ENCODE measurements at places on chromosomes 3 and 15.

DNA sequence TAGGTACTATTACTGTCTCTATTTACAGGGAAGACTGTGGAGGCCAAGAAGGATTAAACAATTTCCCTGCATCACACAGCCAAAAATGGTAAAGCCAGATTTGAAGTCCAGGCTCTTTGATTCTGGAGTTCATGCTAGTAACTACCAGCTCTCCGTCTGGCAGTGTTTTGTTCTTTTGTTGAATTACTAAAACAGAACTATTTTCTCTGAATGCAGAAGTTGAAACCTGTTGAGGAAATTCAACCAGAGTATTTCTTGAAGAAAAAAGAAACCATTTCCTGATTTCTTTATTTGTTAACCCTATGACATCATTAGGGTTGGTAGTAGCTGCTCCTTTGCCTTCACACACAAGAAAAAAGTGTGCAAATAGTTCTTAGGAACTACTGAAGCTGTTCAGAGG lies 34.3 kb downstream of the CRTC3 start:
- peak; percentile 94 for DNase-seq

- DNase-seq = no peak
Measured at GRCh38 chr15:57950381-57950946, 115.0 kb downstream of the ALDH1A2 start.

DNA sequence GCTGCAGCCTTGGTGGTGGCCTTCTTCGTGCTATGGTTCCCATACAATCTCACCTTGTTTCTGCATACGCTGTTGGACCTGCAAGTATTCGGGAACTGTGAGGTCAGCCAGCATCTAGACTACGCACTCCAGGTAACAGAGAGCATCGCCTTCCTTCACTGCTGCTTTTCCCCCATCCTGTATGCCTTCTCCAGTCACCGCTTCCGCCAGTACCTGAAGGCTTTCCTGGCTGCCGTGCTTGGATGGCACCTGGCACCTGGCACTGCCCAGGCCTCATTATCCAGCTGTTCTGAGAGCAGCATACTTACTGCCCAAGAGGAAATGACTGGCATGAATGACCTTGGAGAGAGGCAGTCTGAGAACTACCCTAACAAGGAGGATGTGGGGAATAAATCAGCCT lies 10.4 kb downstream of the CYP8B1 start:
- no peak for DNase-seq

- DNase-seq = no peak
Measured at GRCh38 chr15:46441294-46442062, 806.6 kb downstream of the SQOR start.

DNA sequence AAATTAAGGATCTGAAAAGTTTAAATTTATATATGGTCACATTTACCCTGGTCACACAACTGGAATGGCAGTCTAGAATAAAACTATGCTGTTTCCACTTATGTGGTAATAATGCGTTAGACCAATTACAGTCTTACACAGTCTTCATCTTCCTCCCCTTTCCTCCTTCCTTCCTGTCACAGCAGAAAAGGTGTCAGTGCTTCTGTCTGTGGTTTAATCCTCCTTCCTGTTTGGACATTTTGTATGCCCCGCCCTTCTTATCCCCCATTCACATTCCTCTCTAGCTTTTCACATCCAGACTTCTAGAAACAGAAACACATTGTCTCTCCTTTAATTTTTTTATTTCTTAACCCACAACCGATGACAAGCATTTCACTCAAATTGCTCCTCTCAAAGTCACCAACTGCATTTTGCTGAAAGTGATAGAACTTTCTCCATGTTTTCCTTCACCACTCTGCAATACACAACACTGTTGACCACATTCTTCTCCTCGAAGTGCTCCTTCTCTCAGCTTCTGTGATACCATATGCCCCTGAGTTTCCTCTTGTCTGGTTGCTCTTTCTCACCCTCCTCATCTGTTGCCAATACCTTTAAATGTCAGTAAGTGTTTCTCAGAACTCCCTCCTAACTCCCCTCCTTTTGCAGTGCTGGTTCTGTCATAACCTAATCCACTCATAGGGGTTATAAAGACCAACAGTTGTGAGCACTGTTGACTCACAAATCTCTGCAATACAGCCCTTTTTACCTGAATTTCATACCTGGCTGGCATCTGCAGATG lies 271.6 kb downstream of the UBE2E2 start:
- no peak for DNase-seq

GRCh38 chr3:12490547-12490946 lies 6.3 kb downstream of the TSEN2 start:
- no peak for DNase-seq

DNA sequence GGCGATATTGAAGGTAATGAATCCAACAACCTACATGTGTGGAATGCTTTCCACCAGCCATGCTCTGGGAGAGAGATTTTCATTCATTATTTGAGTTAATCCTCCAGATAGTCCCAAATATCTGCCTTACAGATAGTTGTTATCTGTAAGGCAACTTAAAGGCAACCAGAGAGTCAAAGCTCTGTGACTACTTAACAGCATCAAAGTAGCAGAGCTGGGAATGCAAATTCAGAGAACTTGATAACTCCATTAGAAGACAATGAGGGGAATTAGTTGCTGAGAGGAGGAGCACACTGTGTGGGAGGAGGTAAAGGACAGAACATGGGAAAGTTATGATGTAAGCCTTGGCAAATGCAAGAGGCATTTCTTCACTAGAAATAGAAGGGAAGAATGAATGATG lies 10.5 kb upstream of the CRBN start:
- DNase-seq = no peak

GRCh38 chr15:78010067-78010466 lies 67.4 kb downstream of the TBC1D2B start:
- no peak for DNase-seq

GRCh38 chr3:154844863-154845262 lies 235.3 kb upstream of the MME start:
- DNase-seq = no peak

GRCh38 chr15:59304034-59304795 lies 68.5 kb downstream of the MYO1E start:
- DNase-seq = peak; percentile 26

- DNase-seq = no peak
Measured at GRCh38 chr3:160677459-160677881, 510 bp downstream of the ARL14 start.

DNA sequence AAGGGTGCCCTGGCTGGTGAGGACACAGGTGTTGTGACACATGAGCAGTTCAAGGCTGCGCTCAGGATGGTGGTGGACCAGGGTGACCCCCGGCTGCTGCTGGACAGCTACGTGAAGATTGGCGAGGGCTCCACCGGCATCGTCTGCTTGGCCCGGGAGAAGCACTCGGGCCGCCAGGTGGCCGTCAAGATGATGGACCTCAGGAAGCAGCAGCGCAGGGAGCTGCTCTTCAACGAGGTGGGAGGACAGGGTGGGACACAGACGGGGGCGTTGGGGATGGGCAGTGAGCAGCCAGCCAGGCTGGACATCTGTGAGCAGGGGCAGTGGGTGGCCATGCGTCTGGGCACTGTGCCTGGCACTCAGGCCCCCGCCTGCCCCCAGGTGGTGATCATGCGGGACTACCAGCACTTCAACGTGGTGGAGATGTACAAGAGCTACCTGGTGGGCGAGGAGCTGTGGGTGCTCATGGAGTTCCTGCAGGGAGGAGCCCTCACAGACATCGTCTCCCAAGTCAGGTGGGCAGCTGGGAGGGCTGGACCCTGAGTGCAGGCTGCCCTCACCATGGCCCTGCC lies 10.3 kb downstream of the ANKRD63 start:
- DNase-seq = no peak

- DNase-seq = no peak
Measured at GRCh38 chr3:104956620-104957345, 409.9 kb upstream of the ALCAM start.

DNA sequence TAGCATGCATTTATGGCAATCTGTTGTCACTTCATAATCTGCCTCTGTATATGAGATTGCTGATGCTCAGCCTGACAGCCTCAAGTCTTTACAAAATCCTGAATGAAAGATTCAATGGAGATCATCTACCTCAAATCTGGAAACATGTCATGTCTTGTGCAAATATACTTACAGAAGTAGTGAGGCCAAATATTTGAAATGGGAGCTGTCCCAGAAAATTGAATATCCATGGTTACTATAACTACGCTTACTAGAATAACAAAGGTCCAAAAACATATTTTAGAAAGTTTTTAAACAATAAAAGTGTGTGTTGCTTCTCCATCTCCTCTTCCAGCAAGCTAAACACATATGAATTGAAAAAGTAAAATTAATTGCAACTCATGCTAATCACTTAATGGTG lies 133.2 kb upstream of the DPH6 start:
- no peak for DNase-seq

- no peak for DNase-seq
Measured at GRCh38 chr3:114872588-114872987, 274.5 kb downstream of the ZBTB20 start.

- DNase-seq = no peak
Measured at GRCh38 chr3:14150491-14151230, 25.8 kb downstream of the TMEM43 start.

DNA sequence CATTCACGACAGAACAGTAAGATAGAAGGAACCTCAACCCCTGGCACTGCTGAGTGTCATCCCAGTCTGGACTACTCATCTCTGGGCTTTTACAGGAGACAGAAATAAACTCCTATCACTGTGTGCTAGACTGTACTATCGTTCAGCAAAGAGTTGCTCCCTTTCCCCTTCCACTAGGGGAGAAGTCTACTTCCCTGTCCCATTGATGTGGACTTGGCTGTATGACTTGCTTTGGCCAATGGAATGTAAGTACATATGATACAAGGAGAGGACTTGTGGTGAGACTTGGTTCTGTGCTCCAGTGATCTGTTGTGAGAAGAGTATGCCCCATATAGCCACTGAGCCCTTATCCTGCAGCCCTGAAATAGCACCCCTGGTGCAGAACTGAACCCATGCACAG lies 5.3 kb upstream of the KIF7 start:
- DNase-seq = no peak

GRCh38 chr15:68413363-68414205 lies 18.4 kb downstream of the ITGA11 start:
- DNase-seq = no peak

DNA sequence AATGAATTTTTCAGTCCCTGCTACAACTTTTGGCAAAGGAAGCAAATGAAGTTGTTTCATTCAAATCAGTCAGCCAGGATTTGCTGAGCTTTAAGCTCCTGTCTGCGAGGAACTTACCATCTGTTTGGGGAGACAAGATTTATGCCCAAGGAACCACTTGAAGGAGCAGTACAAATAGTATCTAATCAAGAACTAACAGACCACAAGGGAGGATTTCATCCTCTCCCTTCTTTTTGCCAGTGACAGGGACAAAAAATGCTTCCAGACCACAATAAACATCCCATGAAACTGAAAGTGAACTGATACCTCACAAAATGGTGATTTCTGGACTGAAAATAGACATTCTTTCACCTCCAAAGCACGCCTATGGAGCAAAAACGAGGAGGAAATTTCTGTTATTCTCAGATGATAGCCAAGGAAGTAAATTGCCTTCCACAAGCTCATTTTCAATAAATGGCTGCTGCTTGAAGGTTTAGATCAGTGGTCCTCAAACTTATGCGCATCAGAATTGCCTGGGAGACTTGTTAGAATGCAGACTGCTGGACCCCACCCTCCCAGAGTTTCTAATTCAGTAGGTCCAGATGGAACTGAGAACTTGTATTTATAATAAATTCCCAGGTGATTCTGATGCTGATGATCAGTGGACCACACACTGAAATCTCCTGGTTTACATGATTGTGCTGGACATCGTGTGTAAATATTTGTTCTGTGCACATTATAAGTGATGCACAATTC lies 202.4 kb upstream of the GADL1 start:
- DNase-seq = peak; percentile 32

GRCh38 chr3:27584874-27585273 lies 100.7 kb upstream of the SLC4A7 start:
- no peak for DNase-seq

- peak; percentile 36 for DNase-seq
Measured at GRCh38 chr3:112604536-112604935, 36.4 kb downstream of the CCDC80 start.

GRCh38 chr3:70861234-70861633 lies 548.8 kb upstream of the MDFIC2 start:
- no peak for DNase-seq

DNA sequence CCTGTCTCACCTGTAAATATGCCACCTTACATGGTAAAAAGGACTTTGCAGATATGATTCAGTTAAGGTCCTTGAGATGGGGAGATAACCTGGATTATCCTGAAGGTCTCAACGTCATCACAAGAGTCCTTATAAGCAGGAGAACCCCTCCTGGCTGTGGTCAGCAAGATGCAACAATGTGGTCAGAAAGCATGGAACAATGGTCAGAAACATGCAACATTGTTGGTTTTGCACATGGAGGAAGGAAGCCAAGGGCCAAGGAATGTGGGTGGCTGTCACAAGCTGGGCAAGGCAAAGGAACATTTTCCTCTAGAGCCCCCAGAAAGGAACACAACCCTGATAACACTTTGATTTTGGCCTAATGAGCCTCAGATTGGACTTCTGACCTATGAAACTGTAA lies 9.4 kb upstream of the SUMF1 start:
- DNase-seq = peak; percentile 57

Measured in MV-4-11 (cell line).